Fibroblast of upper back skin (primary cell): ENCODE measurements at places on chromosomes 2 and 18.

- DNase-seq: no peak
Measured at GRCh38 chr2:217535957-217536708, 466.7 kb downstream of the TNS1 start.

DNA sequence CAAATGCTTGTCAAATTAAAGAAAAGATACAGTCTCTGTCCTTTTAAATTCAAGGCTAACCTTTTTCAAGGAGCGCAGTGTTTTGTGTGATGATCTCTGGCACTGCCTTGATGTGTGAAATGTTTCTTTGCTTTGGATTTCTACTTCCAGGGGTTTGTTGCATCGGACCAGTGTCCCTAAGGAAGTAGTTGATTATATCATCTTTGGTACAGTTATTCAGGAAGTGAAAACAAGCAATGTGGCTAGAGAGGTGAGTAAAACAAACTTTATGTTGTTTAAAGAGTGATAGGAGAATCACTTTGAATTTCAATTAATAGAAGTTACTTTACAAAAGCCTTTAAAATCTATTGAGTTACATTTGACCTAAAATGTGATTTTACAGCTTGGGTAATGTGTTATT lies 28.8 kb downstream of the HADHB start:
- peak; percentile 62 for DNase-seq

- DNase-seq: peak; percentile 29
Measured at GRCh38 chr18:51110073-51110797, 80.2 kb downstream of the SMAD4 start.

GRCh38 chr18:616380-616995 lies 19.7 kb downstream of the CLUL1 start:
- peak; percentile 58 for DNase-seq

DNA sequence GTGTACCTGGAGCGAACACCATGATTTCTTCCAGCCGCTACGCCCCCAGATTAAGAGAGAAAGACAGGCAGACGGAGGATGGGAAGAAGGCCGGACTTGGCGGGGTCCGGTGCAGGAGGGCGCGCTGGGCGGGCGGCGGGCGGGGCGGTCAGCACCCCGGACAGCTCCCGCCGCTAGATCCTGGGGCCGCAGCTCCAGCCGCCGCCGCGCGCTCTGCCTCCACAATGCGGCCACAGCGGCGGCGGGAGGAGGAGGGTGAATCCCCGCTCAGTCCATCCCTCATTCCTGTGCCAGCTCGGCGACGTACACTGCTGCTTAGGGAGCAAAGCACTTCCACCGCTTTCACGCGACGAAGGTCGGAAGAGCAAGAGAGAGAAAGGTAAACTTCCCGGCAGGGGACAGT lies at the start of gene AKAIN1:
Gene AKAIN1, minus strand, starts transcription at position 226 of the 403 bp plus-strand sequence. Its CDS starts 204 bp downstream, at position 22.
- peak; percentile 34 for DNase-seq

GRCh38 chr2:143356336-143356735 lies 227.1 kb downstream of the ARHGAP15 start:
- DNase-seq: no peak

GRCh38 chr2:215105607-215106354 lies 32.6 kb downstream of the ABCA12 start:
- DNase-seq: no peak

DNA sequence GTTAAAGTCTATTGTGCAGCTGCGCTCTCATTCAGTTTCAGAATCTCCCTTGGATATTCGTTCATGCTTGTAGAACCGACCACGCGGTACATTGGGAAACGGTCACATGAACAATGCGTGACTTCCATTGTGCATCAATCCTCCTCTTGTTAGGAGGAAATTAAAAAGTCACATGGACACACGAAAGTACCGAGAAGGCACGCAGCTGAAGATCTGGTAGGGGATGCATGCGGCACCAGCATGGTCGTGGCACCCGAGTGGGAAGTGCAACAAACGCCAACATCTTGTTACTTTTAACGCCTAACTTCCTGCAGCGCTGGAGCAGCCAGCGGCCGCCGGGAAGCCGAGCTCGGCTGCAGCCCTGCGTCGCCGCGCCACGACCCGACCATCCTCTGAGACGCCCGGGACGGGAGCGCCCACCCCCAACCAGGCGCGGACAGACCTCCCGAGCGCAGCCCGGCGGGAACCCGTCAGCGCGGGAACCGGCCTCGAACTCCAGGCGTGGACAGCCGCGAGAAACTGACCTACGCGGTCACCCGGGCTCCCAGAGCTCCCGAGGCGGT lies 412 bp downstream of the OSBPL1A start:
- peak; percentile 63 for DNase-seq

- DNase-seq: no peak
Measured at GRCh38 chr2:10448576-10449485, 704 bp upstream of the ODC1 start.

DNA sequence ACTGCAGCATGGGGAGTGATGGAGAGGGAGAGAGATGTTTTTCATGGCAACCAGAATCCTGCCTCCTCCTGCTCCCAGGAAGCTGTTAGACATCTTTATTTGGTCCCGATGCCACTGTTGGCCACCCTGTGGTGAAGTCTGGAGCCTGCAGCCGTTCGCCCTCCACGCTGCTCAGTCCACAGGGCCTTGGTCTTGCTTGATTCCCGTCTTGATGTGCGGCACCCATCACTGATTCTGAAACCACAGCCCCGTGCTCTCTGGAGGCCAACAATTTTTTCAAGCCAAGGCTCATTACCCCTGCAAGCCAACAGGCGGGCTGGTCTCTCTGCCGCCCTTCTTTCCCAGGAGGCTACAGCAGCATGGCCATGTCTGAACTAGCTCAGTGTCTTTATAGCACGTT lies 24.5 kb downstream of the SIGLEC15 start:
- no peak for DNase-seq

DNA sequence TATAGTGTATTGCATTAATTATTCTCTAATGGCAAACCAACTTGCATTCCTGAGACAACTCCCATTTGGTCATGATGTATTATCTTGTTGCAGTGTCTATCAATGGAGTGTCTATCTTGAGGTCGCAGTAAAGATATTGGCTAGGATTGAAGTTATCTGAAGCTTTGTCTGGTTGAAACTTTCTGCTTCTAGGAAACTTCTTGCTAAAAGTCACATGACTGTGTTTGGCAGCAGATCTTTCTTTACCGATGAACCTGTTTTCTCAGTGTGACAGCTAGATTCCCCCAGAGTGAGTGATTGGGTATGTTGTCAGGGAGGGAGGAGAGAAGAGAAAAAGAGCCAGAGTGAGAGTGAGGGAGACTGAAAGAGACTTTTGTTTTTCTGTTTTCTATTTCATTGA lies 119.6 kb downstream of the QPCT start:
- DNase-seq: no peak

DNA sequence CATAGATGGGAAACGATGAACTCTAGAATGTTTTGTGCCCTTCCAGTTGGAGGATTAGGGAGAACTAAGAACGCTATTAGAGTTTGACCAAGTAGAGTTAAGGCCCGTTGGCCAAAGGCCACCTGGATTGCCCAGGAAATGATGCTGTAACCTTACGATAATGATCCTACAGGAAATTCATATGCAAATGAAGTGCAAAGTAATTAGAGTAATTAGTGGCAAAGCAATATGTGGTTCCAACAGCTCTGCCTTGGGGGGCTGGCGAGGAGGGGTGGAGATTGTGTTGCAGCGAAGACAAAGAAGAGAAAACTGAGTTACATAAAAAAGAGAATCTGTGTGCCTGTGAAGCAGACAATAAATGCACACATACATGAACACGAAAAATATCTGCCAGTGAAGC lies 61.5 kb upstream of the BOD1L2 start:
- DNase-seq: no peak

DNA sequence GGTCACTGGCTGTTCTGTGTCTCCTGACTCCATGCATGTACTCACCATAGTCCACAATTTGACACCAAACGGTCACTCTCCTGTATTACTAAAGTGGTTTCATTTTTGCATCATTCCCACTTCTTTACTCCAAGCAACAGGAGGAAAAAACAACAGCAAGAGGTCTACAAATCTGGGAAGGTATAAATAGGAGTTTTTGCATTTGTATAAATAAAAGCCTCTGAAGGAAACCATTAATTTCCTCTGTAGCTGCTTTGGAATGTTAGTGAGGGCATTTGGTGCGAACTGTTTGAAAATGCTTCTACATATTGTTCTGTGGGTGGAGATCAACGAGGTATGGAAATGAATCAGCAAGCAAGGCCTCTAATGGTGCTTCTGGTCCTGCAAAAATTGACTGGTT lies 148.5 kb upstream of the DLX2 start:
- DNase-seq: peak; percentile 74

DNA sequence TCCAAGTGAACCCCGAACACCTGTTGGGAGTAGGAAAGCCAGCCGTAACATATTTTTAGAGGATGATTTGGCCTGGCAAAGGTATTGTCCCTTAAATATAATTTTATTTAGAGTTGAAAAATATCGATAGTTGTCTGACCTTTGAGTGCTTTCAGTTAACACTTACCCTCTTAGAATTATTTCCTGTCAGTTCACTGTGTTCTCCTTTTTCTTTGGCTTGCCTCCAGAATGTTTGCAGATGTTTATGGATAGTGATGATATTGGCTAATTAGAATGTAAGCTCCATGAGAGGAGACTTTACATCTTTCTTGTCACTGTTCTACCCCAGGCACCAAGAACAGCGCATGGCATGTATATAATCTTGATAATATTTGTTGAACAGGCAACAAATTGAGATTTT lies 19.8 kb downstream of the PIKFYVE start:
- DNase-seq: no peak

DNA sequence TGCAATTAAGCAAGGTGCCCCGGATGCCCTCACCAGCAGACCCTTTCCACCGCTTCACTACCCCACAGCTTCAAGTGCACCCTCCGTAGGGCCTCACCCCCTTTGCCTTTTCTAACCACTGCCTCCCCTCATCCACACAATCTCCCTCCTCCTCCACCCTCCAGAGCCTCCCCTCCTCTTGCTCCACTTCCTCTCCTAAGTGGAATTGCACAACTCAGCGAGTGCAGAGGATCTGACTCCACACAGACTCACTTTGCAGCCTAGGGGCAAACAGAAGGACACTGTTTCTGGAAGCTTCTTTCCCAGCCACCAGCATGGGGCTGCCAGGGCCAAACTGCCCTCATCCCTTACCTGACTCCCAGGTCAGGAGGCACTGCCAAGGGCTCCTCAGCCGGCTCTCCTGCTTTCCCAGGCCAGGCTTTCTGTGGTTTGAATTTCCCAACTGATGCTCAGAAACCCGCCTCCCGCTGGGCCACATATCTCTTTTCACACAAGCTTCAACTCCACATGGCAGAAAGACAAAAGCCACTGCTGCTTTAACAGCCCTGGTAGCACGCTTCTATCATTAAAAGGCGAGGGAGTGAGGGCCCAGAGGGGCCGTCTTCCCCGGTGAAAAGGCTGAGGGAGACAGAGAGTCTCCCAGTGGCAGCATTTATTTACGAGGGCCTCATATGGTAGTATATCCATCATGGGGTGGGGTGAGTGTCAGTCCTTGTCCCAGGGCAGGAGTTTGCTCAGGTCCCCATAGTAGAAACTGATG lies 74.7 kb upstream of the MGAT4A start:
- peak; percentile 29 for DNase-seq

GRCh38 chr2:183579686-183580085 lies 455.4 kb downstream of the NUP35 start:
- no peak for DNase-seq

GRCh38 chr2:74206180-74206688 lies 7.8 kb downstream of the MTHFD2 start:
- DNase-seq: no peak

DNA sequence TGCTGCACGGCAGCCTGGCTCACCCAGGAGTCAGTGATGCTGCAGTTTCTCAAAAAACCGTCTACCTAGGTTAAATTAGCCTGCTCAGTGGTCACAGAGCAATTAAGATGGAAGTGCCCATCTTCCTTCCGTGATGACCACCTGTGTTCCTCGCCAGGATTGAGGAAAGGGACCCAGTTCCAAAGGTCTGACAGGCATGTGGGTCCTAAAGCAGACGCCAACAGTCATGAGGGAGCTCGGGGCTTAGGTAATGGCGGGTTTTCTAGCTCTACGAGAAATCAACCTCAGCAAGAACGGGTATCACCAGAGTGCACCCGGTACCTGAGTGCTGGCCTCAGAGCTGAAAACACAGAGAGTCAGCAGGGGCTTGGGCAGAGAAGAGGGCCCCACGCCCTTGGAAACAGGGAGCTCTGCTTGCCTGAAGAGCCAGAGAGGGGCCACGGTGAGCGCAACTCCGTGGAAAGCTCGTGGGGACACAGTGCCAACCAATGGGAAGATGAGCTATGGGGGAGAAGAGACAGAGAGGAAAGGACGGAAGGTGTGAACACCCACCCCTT lies 34.3 kb upstream of the DNMT3A start:
- no peak for DNase-seq

DNA sequence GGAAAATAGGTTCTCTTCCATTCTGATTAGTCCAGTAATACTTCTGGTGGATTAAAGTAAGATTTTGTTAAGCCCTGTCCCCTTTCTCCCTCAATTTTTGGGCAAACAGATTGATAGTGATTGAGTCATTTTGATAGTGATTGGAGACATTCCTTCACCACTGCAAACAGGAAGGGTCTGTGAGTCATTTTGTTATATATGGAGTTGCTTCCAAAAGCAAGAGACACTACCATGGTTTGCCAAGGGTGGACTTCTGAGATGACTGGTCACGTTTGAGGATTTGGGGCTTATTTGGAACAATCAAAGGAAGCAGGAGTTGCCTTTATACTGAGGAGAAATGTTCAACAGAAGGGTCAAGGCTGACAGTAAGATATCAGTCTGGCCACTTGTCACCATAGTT lies 249.9 kb downstream of the PARD3B start:
- peak; percentile 43 for DNase-seq

- no peak for DNase-seq
Measured at GRCh38 chr2:238651306-238652052, 196.4 kb upstream of the TWIST2 start.

GRCh38 chr2:84643991-84644390 lies 127.7 kb downstream of the DNAH6 start:
- no peak for DNase-seq

DNA sequence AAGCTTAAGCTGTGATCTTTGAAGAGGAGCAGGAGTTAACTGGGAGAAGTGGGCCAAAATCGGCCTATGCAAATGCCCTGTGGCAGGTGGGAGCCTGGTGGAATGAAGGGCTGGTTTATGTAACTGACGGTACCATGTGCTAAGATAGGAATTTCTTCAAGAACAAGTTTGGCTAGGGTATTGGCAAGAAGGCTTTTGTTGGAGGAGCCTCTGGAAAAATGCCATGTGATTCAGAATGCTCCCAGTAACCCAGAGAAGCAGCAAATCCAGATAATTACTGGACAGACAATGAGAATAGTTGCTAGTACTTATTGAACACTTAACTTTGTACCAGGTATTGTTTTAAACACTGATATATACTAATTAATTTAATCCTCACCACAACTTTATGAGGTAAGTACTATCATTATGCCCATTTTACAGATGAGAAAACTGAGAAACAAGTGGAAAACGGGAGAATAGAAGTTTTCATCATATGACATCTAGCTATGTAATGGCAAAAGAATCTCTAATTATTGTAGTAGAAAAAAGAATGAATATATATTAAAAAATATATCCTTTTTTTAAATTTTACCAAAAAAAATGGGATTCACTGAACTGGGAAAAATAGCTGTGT lies 9.1 kb upstream of the FAM124B start:
- peak; percentile 46 for DNase-seq

GRCh38 chr2:33021542-33022227 lies 74.9 kb downstream of the LTBP1 start:
- DNase-seq: peak; percentile 79

GRCh38 chr2:194661431-194661830 lies 995.6 kb upstream of the SLC39A10 start:
- DNase-seq: no peak

GRCh38 chr2:173521450-173522192 lies 166.9 kb downstream of the CDCA7 start:
- DNase-seq: peak; percentile 32

GRCh38 chr2:64319896-64320295 lies 134.1 kb upstream of the LGALSL start:
- DNase-seq: no peak
